Upper lobe of right lung (tissue), 1 donor: ENCODE measurements at places on chromosomes 12 and 14. TPM values are rescaled to one million over a fixed set of nuclear protein-coding genes. Genes with fewer than 3 reads are reported as not detected.

DNA sequence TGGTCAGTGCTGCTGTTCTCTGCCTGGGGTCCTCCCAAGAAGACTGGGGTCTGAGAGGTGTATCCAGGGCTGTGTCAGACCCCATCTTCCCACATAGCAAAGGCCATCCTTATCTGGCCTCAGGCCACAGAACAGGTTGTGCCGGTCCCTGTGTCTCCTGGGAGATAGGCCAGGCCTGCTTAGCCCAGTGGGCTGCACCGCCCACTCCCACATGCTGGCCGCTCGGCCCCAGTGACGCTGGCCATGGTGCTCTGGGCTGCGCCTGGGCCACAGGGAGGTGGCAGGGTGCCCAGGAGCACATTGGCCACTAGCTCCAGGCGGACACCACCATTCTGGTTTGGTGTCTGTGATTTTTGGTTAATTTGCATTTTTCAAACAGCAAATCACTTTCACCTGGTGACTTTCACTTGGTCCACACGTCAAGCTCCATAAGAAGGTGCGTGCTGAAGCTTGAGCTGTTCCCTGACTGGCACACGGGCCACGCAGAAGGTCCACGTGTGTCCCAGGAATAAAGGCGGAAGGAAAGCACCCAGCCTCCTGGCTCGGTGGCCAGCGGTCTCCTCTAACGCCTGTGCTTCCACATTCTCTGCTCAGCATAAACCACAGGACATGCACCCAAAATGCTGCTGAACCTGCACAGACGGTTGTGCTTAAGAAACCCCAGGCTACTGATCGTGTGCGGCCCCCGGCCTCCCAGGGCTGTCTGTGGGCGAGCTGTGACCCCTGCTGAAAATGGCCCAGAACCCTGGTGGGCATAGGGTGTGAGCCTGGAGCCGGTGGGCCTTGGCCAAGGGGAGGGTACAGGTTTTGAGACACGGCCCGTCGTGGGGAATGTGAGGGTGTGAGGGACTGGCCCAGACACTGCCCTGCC lies 4.6 kb downstream of the FBRSL1 start:
- DNase-seq: no peak

DNA sequence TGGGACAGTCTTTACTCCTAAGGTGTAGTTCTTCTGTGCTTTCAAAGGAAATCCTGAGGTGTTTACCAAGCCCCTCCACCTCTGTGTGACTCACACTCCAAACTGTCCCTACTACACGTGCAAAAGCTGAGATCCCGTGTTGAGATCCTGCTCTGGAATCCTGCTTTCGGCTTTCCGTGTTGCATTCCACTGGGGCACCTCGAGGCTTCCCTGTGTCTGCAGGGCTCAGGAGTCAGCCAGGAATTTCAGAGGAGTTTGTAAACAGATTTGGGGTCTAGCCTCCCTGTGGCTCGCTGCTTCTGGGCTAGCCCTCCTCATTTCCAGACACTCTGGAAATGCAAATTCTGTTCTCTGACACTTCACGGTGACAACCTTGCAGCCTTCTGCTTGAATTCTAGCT lies 48.4 kb downstream of the CACNA2D4 start:
- DNase-seq: no peak

- DNase-seq: no peak
Observed at GRCh38 chr14:73739174-73739898, 25.2 kb upstream of the PNMA1 start.

- no peak for DNase-seq
Observed at GRCh38 chr14:69852531-69853321, 26.5 kb upstream of the SMOC1 start.

- DNase-seq: no peak
Observed at GRCh38 chr12:95767703-95768102, 22.9 kb downstream of the NTN4 start.

DNA sequence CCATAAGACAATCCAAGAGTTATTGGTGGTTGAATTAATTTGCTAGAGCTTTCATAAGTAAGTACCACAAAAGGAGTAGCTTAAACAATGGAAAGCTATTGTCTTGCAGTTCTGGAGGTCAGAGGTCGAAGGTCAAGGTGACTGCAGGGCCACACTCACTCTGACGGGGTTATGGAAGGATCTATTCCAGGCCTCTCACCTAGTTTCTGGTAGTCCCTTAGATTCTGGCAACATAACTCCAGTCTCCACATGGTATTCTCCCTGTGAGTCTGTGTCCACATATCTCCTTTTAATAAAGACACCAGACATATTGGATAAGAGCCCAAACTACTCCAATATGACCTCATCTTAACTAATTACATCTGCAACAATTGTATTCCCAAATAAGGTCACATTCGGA lies 273.4 kb downstream of the FOXN3 start:
- DNase-seq: no peak

GRCh38 chr14:60974090-60974651 lies 6.7 kb downstream of the TRMT5 start:
- DNase-seq: no peak

DNA sequence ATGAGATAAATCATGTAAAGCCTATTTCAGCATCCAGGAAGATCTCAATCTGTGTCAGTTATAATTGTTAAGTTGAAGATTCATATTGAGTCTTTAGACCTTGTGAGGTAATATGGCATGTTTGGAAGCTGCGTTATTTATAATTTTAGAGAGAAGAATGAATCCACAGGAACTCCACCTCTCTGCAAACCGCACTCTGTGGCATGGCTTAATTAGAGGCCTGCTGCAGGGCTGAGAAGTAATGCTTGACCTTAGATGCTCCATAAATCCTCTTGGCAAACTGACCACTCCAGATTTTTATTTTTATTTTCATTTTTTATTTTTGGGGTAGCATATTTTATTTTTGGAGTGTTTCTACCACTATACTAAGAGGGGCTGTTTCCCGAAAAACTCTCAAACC lies 28.8 kb downstream of the BCAT1 start:
- no peak for DNase-seq

The CPM gene
- 165 TPM for total RNA-seq

The CIDEB gene
- 18.8 TPM for total RNA-seq

The PLA2G1B gene
- 62.2 TPM for total RNA-seq

The CDH24 gene
- total RNA-seq: 7.8 TPM

The CS gene
- total RNA-seq: 159 TPM
